Stimulated activated CD4-positive, alpha-beta T cell treated with anti-CD3 and anti-CD28 coated beads, Interleukin-1b, Interleukin-23, amount 100 ng/mL, for 1 hour (primary cell): ENCODE measurements at places on chromosomes 12 and 14.

DNA sequence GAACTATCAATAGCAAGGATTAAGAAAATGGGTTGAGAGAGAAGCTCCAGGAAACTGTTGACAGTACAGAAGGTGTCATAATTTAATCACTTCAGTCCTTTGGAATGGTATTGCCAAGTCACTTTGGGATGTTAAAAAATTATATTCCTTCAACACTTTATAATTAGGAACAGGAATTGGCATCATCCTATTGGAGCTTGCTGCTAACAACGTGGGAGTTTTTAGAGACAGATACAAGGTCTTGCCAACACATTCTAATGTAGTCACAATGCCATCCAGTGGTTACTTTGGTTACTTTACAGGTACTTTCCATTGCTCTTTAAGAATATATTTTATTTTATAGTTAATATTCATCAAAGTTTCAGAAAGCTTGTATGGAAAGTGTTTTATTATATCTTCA is 310.1 kb downstream of the SYT1 start:
- DNase-seq: no peak

DNA sequence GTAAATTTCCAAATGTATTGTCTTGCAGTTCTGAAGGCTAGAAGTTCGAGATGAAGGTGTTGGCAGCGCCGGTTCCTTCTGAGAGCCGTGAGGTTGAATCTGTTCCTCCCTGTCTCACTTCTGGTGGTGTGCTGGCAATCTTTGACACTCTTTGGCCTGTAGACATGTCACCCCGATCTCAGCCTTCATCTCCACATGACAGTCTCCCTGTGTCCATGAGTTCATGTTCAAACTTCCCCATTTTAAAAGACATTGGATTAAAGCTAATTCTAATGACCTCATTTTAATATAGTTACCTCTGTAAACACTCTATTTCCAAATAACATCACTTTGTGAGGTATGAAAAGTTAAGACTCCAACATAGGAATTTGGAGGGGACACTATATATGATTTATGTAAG is 4.1 kb upstream of the RBM19 start:
- no peak for DNase-seq

DNA sequence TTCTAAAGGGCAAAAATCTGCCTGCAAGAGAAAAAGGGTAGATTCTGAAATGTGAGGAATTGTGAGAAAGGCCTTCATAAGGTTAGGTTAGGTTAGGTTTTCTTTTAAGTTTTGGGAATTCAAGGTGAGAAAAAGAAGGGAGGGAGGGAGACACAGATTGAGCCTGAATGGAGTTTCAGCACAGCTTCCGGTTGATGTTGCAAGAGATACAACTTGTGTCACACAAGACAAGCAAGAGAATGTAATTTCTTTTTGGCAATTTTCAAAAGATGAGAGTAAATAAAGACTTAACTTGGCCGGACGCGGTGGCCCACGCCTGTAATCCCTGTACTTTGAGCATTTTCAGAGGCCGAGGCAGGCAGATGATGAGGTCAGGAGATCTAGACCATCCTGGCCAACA is 63.8 kb downstream of the CPSF2 start:
- no peak for DNase-seq

DNA sequence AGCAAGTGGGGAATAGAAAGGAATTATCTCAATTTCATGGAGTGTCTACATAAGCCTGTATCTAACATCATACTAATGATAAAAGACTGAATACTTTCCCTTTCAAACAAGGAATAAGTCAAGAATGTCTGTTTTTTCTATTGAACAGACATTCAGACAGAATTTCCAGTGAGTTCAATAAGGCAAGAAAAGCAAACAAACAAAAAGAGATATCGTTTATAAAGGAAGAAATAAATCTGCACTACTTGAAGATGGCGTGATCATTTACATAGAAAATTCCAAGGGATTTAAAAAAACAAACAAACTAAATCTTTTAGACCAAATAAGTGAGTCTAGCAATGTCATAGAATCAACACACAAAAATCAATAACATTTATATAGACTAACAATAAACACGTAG is 273.1 kb upstream of the FOXG1 start:
- DNase-seq: no peak

DNA sequence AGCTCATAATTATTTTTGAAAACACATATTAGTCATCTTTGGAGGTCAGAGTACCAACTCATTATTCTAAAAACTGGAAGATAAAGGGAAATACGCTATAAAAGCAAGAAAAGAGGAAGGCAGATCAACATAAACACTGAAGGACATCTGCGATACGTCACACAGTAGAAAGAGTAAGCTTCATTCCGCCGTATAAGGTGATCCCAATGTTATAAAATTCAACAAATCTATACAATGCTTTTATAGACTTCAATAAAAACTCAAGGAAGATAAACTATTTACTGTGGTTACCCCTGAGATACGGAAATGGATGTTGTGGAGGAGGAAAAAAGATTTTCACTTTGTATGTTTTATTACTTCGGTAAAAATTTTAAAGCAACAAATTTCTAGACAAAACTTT is 92.6 kb downstream of the ITPR2 start:
- DNase-seq: no peak

DNA sequence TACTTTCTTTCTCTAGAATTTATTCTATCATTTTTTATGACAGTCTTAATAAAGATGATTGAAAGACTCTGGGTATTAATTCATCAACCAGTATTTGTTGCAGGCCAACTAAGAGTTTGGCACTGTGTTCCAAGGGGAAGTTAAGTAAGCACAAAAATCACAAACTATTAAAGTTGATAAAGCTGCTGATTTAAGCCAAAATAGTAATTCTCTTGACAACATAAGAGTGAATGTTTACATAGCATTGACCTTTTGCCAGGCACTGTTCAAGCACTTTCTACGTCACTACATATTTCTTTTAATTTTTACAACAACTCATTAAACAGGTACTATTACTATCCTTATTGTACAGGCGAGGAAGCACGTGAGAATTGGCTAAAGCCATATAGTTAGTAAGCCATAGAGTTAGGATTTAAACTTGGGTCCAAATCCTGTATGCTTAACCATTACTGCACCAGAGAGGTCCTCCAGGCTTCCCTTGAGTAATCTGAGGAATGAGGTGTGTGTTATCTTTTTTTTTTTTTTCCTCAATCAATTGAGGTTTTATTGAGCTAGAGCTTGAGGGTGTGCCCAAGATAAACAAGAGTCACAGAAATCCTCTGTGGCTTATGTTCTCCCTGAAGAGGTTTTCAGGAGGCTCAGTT is 1009.6 kb downstream of the DIO2 start:
- no peak for DNase-seq

- no peak for DNase-seq
These were observed 77.1 kb downstream of the PRKAB1 start for GRCh38 chr12:119744900-119745606.

GRCh38 chr14:95619785-95620417 is 66.3 kb upstream of the TCL1B start:
- no peak for DNase-seq

DNA sequence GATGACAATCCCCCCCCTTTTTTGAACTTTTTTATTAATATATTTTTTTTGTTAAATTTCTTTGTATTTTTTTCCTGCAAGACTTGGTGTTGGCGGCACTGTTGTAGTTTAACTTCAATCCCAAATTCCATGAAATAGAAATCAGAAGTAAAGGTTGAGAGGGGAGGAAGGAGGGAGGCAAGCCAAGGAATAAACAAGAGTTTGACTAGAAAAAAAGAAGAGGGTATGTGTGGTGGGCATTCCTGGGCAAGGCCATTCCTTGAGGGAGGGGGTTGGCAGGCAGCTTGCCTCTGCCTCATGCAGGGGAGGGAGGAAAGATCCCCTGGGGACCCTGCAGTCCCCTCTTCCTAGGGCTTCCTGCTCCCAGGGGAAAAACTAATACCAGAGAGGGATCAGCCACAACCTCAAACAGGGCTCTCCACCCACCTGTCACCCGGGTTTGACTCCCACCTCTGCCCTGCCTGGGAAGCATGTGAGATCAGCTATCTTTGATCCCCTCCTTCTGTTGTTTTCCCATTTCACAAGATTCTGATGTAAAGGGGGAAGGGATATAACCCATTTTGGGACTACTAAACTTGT is 519 bp upstream of the AP1G2 start:
- no peak for DNase-seq

- DNase-seq: no peak
These were observed 125.3 kb upstream of the PWP1 start for GRCh38 chr12:107560165-107560898.

DNA sequence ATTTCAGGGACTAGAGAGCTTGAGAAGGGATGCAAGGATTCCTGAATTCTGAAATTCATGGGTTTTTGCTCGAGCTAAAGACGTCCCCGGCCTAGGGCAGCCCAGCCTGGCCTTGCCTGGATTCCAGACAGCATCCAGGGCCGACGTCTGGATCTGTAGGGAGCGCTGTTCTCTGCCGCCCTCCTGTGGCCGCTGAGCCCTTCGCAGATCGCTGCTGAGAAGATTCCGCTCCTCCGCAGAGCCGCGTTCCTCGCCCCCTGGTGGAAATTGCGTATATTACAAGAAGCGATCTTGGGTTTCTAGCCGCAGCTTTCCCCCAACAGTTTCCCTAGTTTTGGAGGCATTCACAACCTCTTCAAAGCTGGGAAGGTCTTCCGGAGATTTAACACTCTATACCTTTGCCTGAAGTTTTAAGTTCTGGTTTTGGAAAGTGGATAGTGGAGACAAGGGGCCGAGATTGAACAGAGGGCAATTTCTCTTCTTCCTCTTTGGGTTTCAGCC is 5.1 kb downstream of the CISTR start:
- DNase-seq: peak; percentile 71

DNA sequence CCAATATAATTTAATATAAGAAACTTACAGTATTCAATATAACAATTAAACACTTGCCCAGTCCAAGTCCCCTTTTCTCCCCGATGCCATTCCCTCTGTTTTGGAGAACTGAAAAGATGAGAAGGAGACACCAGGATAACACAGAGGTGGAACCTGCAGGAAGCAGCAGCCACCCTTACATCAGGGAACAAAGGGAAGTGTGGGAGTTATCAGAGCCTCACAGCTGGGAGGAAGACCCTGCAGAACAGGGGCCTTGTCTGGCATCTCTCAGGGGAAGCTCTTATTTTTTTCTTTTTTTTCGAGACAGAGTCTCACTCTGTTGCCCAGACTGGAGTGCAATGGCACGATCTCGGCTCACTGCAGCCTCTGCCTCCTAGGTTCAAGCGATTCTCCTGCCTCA is 52.6 kb downstream of the CALM1 start:
- DNase-seq: no peak

- no peak for DNase-seq
These were observed 281.1 kb upstream of the GRIP1 start for GRCh38 chr12:66960006-66960405.

- DNase-seq: no peak
These were observed 46.1 kb downstream of the PITPNM2 start for GRCh38 chr12:123104809-123105208.

- no peak for DNase-seq
These were observed 19.7 kb upstream of the LRTM2 start for GRCh38 chr12:1800401-1801302.

- DNase-seq: no peak
These were observed 523 bp downstream of the WSB2 start for GRCh38 chr12:118060301-118061010.

DNA sequence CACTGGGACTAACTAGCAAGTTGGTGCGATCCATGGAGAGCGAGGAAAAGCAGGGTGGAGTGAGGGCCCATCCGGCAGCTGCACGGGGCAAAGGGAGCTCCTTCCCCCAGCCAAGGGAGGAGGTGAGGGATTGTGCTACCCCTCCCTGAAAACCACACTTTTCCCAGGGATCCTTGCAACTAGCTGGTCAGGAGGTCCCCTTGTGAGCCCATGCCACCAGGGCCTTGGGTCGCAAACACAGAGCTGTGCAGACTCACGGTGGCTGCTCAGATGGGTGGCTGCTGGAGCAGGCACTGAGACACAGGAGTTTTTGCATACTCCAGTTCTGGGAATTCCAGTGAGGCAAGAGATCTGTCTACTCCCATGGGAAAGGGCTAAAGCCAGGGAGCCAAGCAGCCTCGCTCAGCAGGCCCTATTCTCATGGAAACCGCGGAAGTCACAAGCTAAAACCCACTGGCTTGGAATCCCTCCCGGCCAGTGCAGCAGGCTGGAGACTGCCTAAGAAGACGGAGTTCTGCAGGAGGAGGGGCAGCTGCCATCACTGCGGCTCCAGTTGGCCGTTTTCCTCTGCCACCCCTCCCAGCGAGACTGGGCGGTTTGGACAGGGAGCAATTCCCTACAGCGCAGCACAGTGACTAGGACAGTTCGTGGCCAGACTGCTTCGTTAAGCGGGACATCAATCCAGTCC is 10.9 kb upstream of the ZNF705A start:
- no peak for DNase-seq

DNA sequence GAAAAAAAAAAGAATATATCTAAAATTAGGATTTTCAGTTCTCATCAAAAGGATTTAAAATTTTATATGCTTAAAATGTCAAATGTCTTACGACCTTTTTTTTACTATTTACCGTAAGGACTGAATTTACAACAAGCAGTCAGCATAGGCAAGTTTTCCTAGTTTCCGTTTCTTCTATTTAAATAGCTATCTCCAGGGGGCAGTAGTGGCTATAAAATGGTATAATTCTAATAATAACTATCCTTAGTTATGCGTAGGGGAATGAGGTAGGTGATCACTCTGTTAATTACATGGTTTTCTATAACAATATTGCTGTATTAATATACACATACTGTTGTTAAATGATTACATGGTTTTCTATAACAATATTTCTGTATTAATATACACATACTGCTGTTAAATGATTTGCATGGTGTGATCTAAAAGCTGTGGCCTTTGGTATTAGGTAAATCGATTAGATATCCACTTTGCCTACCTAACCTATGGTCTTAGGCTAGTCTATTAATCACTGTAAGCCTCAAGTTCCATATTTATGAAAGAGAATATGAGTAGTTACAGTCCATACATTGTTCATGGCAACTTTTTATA is 217.7 kb upstream of the PDZRN4 start:
- DNase-seq: no peak

DNA sequence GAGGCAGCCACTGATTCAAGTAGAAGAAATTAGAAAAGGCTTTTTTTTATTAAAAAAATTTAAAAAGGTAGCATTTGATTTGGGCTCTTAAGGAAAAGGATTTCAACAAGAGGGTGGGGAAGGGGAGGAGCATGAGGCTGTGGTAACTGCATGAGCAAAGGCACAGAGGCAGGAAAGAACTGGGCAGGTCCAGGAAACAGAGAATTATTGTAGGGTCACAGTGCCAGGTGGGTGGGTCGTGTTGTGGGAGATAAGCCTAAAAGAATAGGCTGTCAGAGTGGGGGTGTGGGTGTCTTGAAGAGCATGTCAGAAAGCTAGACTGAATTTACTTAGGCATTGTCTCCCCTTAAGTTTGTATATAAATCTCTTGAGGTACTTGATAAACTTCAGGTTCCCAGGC is 7.8 kb downstream of the LIMA1 start:
- no peak for DNase-seq

- DNase-seq: no peak
These were observed 12.7 kb upstream of the SLC16A7 start for GRCh38 chr12:59583003-59583712.

DNA sequence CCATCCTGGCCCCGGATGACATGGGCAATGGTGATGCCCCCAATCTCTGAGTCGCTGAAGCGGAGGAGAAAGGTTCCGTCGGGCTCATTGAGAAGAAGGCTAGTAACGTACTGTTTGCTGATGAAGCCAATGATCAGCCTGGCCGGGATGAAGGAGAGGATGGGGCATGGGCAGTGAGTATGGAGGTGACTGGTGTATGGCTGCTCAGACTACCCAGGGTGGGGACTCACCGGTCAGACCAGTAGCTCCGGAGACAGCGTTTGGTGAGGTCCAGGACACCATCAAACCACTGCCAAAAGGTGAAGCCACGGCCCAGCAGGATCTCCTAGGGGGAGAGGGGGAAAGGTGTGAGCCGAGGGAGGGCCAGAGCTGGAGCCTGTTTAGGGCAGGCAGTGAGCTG is 10.9 kb downstream of the NAB2 start:
- DNase-seq: no peak
